Cerebellar nuclear complex (tissue), 1 donor: ENCODE measurements at places on chromosomes 2 and 18.

DNA sequence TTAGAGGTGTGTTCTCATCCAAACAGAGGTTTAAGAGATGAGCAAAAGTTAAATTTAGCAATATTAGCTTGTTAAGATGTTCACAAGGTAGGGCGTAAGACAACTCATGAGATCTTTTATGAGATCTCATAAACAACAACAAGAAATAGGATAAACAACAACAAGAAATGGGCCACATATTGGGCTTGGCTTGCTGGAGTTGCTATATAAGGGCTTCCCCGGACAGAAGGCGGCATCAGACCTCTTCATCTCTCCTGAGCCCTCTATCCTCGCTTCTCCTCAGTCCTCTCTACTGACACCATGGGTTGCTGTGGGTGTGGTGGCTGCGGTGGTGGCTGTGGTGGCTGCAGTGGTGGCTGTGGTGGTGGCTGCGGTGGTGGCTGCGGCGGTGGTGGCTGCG is at the start of gene SCYGR8:
Gene SCYGR8, plus strand, starts transcription at position 301 of the 400 bp plus-strand sequence. Its CDS starts 0 bp downstream, at position 301.
- DNase-seq: no peak

DNA sequence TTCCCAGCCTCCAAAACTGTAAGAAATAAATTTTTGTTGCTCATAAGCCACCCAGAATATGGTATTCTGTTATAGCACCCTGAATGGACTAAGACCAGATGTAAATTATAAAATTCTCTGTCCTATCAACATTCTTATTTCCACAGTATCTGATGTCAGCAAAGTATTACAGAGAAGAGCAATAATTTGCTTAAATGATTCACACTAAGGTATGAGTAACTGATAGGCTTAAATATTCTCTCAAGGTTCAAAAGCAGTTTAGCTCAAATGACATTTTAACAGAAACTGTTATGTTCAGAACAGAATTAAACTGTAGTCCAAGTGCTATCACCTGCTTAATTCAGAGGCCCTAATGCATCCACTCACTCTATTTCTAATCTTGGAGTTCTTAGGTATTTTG is 12.8 kb downstream of the SESTD1 start:
- DNase-seq: no peak

DNA sequence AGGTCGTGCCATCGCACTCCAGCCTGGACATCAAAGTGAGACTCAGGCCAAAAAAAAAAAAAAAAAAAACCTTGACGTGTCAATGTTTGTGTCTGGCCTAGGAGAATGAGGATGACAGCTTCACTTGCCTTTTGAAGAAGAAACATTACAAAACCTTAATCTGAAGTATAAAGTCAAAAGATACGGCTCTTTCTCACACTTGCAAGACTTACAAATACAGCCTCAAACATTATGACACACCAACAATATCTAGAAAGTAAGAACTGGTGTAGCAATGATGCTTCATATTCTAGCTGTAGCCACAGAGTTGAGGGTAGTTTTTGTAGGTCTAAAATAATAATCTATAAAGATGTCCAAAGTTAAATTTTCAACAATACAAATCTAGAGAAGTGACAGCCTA is 25.5 kb downstream of the MPPE1 start:
- no peak for DNase-seq

- DNase-seq: no peak
These were observed 8.6 kb upstream of the PCARE start for GRCh38 chr2:29082804-29083495.

- DNase-seq: no peak
These were observed 118.3 kb downstream of the SH3RF3 start for GRCh38 chr2:109247340-109247739.

DNA sequence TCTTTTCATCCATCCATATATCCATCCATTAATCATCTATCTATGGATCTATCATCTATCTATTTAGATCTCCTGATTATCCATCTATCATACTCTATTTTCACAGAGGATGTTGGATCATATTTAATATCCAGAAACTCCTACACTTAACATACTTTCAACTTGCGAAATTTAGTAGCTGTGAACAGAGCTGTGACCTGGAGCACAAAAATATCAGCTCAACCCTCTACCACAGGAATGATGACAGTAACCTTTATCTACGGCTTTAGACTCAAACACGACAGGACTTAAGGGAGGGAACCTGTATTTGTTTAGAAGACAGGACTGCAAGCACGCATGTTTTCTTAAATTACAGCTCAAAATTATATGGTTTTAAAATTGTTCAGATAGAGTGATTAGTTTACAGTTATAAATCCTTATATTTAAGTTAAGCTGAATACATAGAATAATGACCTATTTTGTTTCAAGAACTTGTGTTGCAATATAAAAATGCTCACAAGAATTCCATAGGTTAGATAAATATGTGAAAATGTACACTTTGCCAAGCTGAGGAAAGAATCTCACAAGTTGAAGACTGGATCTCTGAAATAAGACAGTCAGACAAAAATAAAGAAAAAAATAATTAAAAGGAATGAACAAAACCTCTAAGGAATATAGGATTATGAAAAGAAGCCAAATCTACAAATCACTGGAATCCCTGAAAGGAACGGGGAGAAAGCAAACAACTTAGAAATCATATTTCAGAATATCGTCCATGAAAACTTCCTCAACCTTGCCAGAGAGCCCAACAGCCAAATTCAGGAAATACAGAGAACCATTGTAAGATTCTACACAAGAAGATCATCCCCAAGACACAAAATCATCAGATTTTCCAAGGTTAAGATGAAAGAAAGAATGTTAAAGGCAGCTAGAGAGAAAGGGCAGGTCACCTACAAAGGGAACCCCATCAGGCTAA is 142.0 kb downstream of the COL6A3 start:
- no peak for DNase-seq
